ENCODE measurements at places on chromosomes 12 and 14.

DNA sequence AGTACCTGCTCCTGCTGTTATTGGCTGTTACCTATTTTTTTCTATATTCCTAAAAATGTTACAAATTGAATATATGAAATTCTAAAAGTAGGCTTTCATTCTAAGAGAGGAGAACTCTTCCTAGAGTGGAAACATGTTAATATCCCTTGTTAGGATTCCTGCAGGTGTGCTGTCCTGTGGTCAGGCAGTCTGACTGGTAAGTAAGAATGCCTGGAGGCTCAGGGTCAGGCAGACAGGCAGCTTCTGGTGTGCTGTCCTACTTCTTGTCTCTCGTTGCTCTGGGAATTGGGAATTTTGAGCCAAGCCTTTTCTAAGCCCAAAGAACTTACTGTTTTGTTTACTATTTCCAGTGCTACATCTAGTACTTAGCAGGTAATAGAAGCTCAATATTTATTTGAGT, 10.3 kb downstream of the PPHLN1 start:
- DNase-seq, result no peak

GRCh38 chr14:30331030-30331429, 227.9 kb upstream of the G2E3 start:
- DNase-seq, result no peak

DNA sequence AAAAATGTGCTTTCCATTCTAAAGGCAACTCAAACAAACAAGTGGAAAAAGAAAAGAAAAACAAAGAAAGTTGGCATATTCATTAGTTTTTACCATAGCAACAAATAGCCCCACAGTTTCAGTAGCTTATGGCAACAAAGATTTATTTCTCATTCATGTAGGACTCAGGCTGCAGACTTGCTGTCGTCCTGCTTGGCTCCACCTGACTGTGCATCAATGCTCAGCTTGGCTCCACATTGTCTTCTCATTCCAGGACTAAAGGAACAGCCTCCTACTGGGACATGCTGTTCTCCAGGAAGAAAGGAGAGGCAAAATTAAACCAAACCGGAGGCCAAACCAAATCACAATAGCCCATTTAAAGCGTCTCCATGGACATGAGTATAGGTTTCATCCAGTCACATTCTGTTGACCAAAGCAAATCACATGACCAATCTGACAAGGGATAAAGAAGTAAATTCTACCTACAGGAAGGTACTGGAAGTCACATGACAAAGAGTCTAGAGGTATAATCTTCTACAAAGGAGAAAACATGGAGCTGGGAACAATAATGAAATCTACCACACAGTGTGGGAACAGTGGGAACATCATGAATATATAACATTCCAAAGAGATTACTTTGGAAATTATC, 222.5 kb downstream of the PIK3C2G start:
- DNase-seq, result no peak

DNA sequence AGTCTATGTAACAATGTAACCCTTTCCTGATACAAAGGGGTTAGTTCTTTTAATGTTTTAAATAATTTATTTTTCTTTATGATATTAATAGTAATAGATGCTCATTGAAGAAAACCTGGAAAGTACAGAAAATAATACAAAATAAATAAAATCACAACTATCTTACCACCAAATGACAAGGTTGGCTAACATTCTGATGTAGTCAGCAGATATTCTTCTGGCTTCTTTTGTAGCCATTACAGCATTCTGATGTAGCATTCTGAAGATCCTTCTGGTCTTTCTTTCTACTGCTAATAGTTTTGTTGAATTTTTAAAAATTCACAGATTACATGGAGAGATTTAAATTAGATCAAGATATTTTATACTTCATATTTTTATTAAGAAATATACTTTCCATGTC, 301.6 kb downstream of the AKAP6 start:
- DNase-seq, result no peak

- no peak for DNase-seq
These were observed 19.9 kb downstream of the PTGER2 start for GRCh38 chr14:52333823-52334657.

GRCh38 chr12:69423037-69423905, 46.9 kb upstream of the FRS2 start:
- no peak for DNase-seq

GRCh38 chr12:113239288-113239771, 18.1 kb downstream of the TPCN1 start:
- DNase-seq, result no peak

DNA sequence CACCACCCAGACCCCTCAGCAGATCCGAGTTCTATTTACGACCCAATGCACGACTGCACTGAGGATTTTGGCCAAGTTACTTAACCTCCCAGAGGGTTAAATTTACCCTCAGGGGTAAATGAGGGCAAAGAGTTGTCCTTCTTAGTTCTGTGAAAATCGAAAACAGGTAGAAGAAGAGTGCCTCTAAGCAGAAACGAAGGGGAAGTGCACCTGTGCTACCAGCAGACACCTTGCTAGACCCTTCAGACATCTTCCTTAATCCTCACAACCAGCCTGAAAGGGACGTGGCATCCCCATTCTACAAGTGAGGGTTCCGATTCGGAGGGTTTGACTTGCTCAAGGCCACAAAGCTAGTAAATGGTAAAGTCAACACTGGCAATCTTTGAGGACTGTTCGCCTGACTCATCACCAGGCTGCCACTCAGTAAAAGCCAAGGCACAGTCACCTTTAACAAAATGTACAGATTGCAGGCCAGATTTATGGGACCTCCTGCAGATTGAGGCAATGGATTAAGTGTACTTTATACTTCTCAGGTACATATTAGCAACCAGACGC, 1.6 kb downstream of the GSG1 start:
- no peak for DNase-seq

GRCh38 chr12:94265966-94266745, 117.8 kb downstream of the PLXNC1 start:
- no peak for DNase-seq

DNA sequence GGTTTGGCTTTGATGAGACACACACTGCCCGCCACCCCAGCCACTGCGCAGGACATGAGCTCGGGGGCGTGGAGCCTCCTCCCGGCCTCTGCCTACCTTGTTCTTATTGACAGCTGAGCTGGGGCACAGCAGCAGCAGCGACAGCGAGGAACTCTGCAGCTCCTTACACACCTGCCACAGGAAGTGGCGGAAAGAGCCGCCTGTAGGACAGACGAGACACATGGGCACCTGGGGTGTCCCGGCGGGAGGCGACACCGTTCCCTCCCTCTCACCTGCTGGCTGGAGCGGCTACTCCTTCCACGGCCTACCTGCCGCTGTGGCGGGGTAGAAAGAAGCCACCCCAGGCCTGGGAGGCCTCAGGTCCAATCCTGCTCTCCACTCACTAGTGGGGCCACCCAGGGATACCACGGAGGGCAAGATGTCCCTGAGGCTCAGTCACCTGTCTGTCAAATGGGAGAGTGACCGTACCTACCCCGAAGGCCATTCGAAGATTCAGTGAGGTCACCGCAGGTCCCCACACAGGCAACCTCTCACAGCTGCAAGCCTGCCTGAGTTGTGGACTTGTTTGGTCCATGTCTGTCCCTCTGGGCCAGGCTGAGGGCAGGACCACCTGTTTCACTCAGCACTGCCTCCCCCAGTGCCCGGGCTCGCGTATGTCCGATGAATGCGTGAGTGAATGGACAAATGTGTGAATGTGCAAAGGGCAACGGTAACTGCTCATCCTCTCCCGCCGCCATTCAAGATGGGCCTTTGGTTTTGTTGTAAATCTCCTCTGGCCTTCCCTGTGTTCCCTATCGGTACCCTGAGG, 42.6 kb downstream of the TRAFD1 start:
- no peak for DNase-seq

- DNase-seq, result no peak
These were observed 79.5 kb downstream of the EGLN3 start for GRCh38 chr14:33871394-33871793.

- DNase-seq, result no peak
These were observed 137.6 kb upstream of the TMTC1 start for GRCh38 chr12:29921307-29921706.

DNA sequence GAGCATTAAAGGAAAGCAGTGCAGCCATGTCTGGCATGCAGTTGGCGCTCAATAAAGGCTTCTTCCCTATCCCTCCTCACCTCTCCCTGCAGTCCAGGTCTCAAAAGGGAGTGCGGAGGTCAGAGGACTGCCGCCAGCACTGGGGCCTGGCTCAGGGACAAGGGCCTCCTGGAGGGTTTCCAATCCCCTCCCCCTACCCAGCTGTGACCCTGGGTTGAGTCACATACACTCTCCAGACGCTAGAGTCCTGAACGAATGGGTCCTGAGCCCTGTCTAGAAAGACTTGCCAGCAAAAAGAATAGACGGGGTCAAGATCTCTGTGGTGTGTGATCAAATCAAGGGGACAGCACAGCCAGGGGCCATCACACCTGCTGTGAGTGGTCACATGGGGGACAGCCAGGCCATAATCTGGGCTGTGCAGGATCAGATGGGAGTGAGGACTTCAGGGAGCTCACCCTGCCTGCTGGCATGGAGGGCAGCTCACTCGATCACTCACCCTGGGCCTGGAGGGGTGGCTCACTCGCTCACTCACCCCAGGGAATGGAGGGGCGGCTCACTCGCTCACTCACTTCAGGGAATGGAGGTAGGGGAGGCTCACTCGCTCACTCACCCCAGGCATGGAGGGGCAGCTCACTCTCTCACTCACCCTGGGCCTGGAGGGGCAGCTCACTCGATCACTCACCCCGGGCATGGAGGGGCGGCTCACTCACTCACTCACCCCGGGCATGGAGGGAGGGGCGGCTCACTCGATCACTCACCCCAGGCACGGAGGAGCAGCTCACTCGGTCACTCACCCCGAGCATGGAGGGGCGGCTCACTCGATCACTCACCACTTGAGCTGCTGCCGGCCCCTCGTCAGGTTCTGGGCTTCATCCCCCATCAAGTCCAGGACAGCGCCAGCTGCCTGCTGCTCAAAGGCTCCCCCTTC, 12.8 kb downstream of the CFAP73 start:
- DNase-seq, result no peak

DNA sequence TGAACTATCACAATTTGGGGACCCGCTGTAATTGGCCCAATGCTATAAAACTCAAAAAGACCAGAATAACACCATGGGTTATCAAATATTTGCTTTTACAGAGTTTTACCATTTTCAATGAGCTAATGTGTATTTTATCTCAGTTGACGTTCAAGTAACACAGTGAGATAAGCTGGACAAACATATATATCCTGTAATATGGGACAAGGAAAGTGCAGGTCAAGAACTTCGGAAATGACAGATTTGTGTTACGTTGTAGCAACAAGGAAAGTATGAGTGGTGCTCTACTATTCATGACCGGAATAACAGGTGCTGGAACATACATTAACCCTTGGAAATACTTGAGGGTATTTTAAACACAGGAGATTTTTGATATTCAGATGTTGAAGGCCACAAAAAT, 566.4 kb upstream of the FLRT2 start:
- DNase-seq, result no peak

- DNase-seq, result no peak
These were observed 2.0 kb upstream of the PIGH start for GRCh38 chr14:67602076-67602475.

GRCh38 chr12:4331221-4331620, 10.2 kb downstream of the TIGAR start:
- DNase-seq, result no peak

GRCh38 chr12:77131977-77132490, 66.7 kb upstream of the E2F7 start:
- DNase-seq, result no peak

DNA sequence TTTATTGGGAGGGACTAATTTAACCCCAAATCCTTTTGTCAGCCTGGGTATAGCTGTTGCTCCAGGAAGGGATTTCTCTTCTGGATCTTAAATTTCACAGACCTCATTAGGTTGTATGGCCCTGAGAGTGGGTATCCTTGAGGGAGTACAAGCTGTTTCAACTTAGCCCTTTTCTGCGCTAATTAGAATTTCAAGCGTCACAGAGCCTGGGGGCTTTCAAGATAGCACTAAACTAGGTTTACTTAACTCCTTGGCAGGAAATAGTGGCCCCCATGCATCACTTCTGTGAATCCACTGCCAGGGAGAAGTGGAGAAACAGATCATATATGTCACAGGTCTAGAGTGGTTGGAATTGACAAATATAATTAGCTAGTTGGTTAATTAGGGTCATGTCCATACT, 5.9 kb upstream of the PDE1B start:
- DNase-seq, result no peak

- DNase-seq, result no peak
These were observed 222.8 kb downstream of the EGLN3 start for GRCh38 chr14:33728010-33728498.

DNA sequence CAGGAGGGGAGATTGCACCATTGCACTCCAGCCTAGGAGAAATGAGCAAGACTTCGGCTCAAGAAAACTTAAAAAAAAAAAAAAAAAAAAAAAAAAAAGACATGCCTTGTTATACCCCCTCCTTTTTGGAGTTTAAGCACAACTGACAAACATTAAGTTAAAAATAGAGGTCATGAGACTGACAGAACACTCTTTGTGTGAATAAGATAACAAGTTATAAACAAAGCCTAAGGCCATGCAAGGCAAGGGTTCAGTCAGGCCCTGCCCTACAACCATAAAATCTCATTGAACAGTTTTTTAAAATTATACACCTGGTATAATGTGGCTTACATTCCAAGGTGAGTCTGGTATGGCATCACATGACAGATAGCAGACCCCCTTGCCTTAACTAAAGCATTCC, 39.3 kb downstream of the TSPAN19 start:
- DNase-seq, result no peak

- DNase-seq, result no peak
These were observed 982 bp downstream of the BCL7A start for GRCh38 chr12:122022393-122023338.

- DNase-seq, result no peak
These were observed 12.6 kb upstream of the LGALS3 start for GRCh38 chr14:55116246-55117030.

DNA sequence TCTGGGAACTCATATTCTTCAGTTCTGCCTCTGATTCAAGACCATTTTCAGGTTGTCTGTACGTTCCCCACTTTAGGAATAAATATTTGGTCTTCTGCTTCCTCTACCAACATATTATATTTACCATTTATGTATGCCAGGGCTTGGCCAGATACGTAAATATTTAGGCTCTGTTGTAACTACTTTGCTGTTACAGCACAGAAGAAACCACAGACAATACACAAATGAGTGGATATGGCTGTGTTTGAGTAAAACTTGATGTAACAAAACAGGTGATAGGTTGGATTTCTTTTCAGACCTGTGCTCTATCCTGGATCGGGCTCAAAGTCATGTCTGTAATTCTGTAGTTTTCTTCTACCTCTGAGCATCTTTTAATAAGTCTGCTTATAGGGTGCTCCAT, 37.5 kb downstream of the RAP1B start:
- no peak for DNase-seq

GRCh38 chr14:91429385-91429784, 11.8 kb upstream of the CCDC88C start:
- no peak for DNase-seq

- no peak for DNase-seq
These were observed 86.5 kb downstream of the LRIG3 start for GRCh38 chr12:58833853-58834252.

GRCh38 chr12:41190338-41190737, 2.2 kb downstream of the PDZRN4 start:
- DNase-seq, result no peak

- no peak for DNase-seq
These were observed 4.1 kb upstream of the CYP46A1 start for GRCh38 chr14:99679996-99680395.

GRCh38 chr12:99278899-99279298, 368.7 kb upstream of the GARIN6 start:
- DNase-seq, result no peak

All from GM12891 (cell line).